ENCODE measurements at places on chromosomes 1 and 21.

DNA sequence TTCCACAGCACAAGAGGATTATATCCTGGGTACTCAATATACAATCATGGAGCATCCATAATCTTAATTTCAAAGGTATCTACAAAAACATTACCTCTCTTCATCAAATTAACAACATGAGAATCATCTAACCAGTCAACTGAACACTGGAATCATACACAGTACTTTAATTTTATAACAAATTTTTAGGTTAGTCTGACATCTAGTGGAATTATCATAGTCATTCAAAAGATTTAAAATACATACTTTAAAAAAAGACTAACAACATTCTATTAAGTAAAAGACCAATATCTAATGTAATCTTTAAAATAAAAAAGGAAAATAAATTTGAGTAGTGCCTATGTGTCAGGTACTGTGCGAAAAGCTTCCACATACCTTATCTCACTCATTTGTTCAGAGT, 16.8 kb upstream of the SH3GLB1 start:
- peak; percentile 31 for DNase-seq

DNA sequence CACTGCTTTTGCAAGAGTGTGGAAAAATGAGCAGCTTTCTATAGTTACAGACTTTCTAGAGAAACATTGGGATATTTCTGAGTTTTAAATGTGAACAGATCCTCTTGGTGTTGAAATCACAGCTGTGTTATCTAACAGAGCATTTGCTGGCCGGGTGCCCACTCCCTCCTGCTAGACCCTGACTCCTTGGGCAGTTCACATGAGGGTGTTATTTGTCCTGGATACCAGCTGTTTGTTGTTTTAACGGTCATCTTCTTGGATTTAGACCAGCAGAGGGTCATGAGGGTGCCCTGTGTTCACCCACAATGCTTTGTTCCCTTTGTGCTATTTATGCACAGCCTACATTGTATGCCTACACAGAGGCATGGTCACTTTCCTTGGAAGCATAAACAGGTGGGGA, 67.1 kb downstream of the CENPF start:
- peak; percentile 57 for DNase-seq

DNA sequence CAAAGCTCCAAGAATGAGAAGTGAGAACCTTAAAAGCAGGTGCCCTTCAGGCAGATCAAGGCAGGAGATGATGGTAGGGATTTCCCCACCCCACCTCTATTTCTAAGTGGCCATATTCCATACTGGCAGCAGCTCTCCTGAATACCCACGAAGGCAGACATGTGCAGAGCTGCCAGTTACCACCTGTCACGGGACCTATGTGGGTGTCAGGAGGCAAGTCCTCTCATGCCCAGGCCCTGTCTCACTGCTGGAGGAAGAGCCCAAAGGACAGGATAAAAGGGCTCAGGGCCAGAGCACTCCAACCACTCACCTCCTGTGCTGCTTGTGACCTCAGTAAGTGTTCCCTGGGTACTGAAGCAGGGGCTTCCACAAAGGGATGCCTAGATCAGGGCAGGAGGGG, 721 bp upstream of the LCE1B start:
- no peak for DNase-seq

DNA sequence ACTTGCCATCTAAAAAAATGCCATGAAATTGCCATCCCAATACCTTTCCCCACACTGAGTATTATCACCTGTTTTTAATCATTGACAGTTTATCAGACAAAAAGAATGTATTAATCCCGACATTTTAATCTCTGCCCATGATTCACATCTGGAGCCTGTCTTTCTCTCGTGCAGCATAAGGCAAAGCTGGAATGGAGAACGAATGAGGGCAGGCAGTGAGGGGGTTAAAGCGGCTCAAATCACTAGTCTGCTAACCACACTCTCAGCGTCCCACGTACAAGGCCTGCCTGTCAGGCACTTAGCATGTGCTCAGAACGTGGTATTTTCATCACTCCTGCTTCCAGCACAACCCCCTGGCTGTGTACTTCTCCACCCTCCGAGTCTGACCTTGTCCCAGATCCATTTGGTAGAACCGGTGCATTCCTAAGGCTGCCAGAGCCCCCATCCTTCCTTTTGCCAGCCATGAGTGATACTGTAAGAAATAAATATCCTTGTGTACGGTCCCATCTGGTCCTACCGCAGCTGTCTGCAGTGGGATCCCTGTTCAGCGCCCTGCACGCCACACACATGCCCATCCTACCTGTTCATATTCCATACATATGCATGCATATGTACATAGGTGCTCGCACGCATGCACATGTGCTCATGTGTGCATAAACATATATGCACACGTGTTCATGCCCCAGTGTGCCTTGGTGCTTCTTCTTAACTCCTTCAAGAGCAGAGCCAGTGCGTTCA, 34.6 kb upstream of the FHAD1 start:
- no peak for DNase-seq

DNA sequence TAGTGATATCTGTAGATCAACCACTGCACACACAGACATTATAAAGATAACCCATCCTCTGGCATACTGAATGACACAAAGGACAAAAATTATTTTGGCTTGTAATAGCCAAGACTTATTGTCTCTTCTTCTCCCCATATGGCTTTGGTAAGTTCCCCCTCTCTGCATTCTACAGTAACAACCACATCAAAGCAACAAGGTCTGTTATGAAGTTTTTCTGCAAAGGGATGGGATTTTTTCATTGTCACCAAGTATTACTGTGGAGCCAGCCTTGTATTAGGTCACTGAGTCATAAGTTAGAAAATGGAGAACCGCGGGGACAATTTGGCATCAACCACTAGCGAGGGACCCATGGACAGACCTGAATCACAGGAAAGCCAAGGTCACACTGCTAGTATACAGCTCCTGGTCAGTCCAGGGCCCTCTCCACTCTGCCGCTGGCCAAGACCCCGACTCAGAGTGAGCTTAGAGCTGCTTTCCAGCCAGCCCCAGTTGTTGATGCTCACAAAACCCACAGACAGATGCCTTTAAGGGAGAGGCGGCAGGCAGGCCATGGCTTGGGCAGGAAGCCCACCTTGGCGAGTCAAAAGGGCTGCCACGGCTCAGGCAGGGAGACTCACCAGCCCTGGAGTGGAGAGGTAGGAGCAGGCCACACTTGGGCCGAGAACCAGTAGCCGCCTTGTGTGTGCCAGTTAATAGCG, 6.0 kb downstream of the PABPC4 start:
- DNase-seq, result no peak

DNA sequence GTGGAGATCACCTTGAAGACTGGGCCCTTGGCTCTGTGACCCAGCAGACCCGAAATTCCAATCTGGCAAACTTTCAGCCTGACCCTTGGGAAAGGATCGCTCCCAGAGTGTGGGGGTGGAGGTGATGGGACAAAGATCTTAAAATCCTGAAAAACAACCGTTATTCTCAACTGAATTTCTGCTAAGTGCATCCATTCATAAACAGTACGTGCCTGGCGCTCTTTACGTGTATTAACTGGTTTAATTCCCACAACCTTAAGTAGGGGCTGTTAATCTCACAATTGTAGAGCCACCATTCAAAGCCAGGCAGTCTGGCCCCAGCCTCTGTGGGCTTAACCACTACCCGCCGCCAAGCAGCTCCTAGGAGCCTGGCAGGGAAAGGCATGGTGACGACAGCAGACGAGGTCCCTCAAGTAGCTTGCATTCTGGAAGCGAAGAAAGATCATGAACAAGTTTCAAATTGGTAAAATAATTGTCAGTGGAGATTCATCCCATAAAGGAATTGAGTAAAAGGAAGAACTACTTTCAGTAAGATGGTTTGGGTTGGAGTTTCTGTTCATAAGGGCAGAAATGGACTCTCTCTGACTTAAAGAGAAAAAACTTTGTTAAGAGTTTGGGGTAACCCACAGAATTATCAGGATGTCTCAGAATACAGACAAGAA, 11.4 kb upstream of the RGS16 start:
- peak; percentile 47 for DNase-seq

- DNase-seq, result no peak
Observed at GRCh38 chr1:23216771-23217420, 406 bp downstream of the HTR1D start.

GRCh38 chr1:54949053-54949452, 31.4 kb upstream of the TMEM61 start:
- DNase-seq, result no peak

DNA sequence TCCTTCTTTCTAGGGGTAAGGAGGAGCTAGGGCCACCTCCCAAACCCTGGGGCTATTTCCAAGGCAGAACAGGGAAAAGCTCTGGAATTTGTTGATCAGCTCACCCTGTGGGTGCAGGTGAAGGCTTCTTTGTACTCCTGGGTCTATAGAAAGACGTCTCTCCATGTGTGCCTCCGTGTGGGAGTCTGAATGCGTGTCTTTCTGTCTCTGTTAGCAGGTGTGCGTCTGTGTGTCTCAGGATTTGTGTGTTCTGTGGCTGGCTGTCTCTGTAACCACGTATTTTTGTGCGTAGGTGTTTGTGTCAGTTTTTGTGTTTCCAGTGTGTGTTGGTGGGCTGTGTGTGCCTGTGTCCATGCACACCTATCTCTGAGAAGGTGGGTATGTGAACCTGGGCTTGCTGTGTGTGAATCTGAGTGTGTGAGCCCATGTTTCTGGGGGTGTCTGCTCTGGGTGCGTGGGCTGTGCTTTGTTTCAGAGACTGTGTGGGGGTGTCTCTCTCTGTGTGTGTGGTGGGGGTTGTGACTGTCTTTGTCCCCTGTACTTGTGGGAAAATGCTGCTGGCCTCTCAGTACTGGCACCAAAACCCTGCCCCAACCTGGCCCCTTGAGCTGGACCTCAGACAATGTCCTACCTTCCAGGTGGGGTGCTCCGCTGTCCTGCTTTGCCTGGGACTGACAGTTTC, 12.7 kb upstream of the ETV3L start:
- no peak for DNase-seq

GRCh38 chr1:93977598-93977945, 68.3 kb upstream of the GCLM start:
- DNase-seq, result peak; percentile 88

DNA sequence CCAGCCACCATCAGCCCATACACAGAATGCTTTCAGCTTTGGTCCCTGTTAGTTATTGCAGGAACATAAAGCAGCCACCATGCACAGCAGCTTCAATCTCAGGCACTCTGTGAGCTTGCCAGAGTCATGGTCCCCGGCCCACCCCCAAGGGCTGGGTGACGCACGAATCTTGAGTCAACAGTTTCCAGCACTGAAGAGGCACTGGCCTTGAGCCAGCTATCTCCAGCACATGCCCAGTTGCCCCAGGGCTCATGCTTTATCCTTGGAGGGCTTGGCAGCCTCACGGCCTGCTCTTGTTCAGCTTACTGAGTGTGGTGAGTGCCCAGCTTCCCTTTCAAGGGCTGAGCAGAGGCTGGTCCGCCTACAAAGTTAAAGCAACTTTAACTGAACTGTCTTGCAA, 200.7 kb upstream of the RAB4A start:
- peak; percentile 55 for DNase-seq

DNA sequence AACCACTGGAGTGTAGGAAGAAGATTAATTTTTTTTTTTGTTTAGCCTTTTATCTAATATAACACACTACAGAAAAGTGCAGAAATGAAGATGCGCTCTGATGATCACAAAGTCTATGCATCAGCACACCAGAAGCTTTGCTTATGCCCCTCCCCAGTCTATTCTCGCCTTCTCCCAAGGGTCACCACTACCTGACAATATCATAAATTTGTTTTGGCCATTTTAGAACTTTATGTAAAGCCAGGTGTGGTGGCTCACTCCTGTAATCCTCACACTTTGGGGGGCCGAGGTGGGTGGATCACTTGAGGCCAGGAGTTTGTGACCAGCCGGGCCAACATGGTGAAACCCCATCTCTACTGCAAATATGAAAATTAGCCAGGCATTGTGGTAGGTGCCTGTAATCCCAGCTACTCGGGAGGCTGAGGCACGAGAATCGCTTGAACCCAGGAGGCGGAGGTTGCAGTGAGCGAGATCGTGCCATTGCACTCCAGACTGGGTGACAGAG, 231.3 kb downstream of the FOXD2 start:
- no peak for DNase-seq

- no peak for DNase-seq
Observed at GRCh38 chr1:34863501-34863900, 4.0 kb upstream of the SMIM12 start.

GRCh38 chr1:185916861-185917260, 182.7 kb downstream of the HMCN1 start:
- DNase-seq, result peak; percentile 71

DNA sequence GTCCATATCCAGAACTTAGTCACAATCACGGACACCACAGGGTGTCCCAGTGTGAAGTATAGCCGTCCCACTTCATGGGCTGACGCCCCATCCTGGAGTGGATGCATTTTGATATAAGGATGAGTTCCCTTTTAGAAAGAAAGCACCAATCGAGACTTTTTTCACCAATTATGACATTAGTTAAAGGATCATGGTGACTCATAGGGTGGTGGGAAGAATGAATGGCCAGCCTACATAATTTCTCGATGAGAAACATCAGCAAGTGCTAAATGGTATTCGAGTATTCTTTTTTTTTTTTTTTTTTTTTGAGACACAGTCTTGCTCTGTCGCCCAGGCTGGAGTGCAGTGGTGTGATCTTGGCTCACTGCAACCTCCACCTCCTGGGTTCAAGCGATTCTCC, 38.5 kb upstream of the USP1 start:
- DNase-seq, result peak; percentile 77

GRCh38 chr1:175071276-175071943, 3.8 kb downstream of the TNN start:
- DNase-seq, result no peak

DNA sequence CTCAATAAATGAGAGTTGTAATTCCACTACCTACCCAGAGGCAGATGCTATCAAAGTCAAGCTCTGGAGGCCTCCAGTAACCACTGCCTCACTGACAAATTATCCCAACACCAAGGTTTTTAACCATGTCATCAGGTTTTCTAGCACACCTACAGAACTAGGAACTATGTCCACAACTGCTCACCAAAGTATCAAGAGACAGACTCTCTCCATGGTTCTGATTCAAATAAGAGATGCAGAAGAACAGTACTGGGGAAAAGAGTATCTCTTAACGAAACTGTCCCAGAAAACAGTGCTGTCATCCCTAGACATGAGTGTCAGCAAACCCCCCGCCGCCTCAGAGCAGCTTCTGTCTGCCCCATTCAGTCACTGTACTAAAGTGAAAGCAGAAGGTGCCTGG, 301.7 kb downstream of the OMA1 start:
- DNase-seq, result no peak

- DNase-seq, result no peak
Observed at GRCh38 chr1:214101246-214101645, 113.5 kb downstream of the PROX1 start.

DNA sequence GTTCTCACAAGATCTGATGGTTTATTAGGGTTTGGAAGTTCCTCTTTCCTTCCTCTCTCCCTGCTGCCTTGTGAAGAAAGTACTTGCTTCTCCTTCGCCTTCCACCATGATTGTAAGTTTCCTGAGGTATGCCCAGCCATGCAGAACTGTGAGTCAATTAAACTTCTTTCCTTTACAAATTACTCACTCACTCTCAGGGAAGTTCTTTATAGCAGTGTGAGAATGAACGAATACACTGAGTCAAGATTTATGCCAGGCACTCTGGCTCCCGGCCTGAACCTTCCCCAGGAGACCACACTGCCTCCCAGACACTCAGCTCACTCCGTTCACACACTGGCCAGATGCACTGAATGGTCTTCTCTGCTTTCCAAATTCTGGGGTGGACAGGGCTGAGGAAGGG, 308.3 kb upstream of the AJAP1 start:
- no peak for DNase-seq

- DNase-seq, result peak; percentile 35
Observed at GRCh38 chr1:156806512-156807440, 9.9 kb downstream of the SH2D2A start.

Measured in fibroblast of mammary gland (primary cell).